ENCODE measurements at places on chromosomes 1 and 21.

DNA sequence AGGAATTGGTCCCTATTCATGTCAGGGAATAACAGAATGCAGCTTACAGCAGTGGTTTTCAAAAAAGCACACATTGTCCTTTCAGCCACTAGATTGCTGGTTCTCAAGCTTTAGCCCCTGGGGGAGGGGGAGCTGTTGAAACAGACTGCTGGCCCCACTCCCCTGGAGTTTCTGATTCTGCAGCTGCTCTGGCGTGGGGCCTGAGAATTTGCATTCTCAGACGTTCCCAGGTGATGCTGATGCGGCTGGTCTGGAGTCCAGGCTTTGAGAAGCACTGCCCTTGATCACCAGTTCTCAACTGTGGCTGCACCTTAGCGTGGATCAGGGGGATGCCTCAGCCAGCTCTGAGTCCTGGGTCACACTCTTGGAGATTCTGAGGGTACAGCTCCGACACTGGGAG is 62.7 kb upstream of the LAPTM5 start:
- no peak for DNase-seq

DNA sequence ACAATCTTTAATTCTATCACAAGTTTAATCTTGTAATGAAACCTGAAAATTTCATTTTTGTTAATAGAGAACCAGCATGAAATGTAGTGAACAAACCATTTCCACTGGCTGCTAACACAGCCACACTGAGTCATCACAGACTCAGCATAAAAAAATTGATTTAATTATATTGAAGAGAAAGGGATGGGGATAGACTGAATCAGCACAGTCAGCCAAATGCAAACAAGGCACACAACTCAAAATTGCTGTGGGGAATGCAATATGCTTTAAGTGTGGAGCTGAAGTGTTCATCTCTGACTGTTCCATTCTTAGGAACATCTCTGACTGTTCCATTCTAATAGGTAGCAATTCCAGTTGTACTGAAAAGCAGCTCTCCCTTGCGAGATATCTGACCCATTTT is 299.8 kb downstream of the MRPL39 start:
- DNase-seq: no peak

DNA sequence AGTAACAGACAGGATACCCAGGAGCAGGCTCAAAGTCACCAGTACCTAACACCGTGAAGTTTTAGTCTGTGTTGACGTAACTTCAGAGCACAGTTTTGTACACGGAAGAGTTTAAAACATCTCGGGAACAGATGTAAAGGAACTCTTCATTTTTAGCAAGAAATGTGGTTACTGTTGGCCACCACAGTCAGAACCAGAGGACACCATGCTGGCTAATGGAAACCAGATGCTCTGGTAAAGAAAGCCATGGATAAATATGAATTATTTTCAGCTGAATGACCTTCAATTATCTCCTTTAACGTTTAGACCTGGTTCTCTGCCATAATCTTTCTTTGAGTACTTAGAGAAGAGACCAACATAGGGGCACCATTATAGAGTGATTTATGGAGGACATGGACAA is 115.9 kb downstream of the NTMT2 start:
- no peak for DNase-seq

GRCh38 chr1:21290546-21290944 is 282 bp upstream of the ECE1 start:
- DNase-seq: no peak

DNA sequence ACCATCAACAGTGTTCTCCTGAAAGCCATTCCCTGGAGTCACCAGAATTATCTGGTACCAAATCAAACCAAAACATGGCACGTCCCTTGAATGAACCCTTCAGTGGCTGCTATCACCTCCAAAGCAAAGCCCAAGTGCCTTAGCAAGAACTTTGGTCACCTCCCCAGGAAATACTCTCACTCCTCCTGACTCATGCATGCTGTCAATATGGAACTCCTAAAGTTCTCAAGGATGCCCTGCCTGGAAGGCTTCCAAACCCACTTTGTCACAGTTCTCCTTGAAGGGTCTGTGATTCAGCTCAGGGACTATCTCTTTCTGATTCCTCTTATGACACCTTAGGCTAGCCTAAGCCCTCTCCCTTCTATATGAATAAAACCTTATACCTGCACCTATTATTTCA is 146.1 kb upstream of the RUNX1 start:
- DNase-seq: no peak

All from activated CD4-positive, alpha-beta T cell treated with anti-CD3 and anti-CD28 coated beads, Interleukin-2, Interleukin-4, amounts not matched to agents 100 ng/mL and 50 ng/mL, durations not matched to agents 16 hours and 8 hours (primary cell).